ENCODE measurements at places on chromosomes 1 and 21.

DNA sequence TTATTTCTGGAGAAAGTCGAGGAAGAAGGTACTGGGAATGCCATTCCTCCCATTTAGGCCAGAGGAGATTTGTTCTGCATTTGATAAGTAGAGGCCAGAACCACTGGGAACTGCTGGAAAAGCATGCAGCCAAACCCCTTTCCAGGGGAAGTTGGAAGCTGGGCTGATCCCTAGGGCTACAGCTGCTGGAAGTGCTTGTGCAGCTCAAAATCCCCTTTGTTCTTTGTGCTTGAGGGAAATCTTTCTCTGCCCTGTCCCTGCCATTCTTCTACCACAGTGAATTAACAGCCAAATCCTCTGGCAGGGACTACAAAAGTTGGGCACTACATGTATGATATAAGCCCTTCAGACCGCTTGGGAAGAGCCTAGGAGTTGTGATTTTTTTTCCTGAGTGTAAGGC is 734.1 kb downstream of the LRRIQ3 start:
- DNase-seq, result no peak

- no peak for DNase-seq
These were observed 30.7 kb downstream of the RPAP2 start for GRCh38 chr1:92329347-92330129.

GRCh38 chr1:12201352-12202189 is 28.3 kb upstream of the VPS13D start:
- DNase-seq, result no peak

GRCh38 chr1:24932725-24933294 is 2.7 kb upstream of the RUNX3 start:
- no peak for DNase-seq

DNA sequence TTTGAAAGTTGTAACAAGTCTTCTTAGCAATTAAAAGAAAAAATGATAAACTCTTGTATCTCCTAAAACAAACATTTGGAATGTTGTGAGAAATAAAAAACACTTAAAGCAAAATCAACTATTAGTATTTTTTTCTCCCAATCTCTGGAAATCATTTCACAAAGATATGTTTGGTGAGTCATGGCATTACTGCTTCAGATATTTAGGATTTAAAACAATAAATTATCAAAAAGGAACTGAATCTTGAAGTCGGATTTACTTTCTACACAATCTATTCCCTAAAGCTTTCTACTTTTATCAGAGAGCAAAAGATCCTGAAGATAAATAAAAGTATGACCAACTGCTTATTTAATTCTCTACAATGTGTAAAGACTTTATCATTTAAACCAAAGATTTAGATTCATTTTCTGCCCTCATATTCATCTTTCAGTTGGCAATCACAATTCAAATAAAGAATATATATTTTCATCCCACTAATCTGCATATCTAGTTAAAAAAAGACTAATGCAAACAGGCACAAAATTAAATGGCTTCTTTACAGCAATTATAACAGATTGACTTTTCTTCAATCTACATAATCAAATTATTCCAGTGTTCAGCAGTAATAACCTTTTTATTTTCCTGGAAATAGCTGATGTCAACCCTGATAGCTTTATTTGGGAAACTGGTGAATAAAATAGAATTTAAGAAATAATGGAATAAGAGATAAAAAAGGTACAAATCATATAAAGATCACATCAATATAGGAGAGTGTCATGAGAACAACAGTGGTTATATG is 230.0 kb downstream of the COP1 start:
- DNase-seq, result no peak

DNA sequence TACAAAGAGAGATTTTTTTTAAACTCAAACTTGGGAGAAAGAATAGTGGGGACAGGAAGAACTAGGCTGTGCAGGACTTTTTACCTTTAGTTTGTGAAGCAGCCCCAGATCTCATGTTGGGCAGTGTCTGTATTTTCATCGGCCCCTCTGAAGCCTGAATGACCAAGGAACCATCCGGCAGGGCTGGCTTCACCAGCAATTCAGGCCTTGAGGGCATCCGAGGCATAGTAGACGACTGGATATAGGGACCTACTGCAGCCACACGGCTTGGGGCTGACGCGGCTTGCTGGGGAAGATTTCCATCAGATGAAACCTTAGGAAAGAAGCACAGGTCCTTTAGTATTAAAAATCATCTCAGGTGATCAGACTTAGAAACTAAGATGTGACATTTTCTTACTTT is 43.7 kb downstream of the TP53BP2 start:
- DNase-seq, result no peak

- no peak for DNase-seq
These were observed 31.1 kb downstream of the MRAP start for GRCh38 chr21:32329776-32330175.

- DNase-seq, result no peak
These were observed 120.8 kb upstream of the GADD45A start for GRCh38 chr1:67564193-67564592.

DNA sequence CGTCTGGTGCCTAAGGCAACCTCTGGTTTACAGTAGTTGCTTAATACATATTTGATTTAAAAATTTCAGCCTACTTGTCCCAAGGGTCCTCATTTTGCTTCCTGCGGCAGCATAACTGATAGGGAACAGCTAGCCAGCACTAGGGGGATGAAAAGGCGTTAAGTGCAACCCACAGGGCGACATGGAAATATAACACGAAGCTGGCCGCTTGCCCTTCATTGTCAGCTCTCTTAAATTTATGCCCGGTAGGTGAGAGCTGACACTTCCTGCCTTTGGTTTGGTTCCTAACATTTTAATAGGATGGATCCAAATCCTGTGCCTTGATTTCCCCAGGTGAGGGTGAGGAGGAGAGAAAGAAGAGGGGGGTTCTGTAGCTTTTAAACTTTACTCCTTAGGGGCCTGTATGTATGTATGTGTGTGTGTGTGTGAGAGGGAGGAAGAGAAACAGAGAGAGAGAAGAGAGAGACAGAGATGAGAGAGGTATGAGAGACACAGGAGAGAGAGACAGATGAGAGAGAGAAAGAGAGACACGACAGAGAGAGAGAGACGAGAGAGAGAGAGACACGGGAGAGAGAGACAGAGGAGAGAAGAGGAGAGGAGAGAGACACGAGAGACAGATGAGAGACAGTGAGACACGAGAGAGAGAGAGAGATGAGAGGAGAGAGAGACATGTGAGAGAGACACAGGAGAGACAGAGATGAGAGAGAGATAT is 938 bp upstream of the ACTN2 start:
- DNase-seq, result no peak

DNA sequence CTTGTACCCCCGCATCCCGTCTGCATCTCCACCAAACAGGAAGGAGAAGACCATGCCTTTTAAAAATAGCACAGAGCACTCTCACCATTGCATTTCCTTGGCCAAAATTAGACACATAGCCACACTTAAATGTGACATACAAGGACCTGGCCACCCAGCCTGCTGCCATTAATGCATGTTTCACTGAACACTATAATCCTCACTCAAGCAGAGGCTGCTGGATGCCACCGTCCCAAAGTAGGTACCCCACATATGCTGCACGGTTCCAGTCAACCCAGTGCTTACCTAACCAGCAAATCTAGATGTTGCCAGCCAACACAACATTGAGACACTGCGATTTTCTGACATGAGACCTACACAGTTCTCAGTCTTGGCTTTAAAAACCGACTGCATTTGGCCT is 107.7 kb downstream of the ADSS2 start:
- no peak for DNase-seq
